Activated CD4-positive, alpha-beta T cell treated with anti-CD3 and anti-CD28 coated beads, Interleukin-2, amount 50 U/mL, for 24 hours (primary cell): ENCODE measurements at places on chromosomes 5 and 9.

GRCh38 chr9:131008563-131008908, 438 bp upstream of the LAMC3 start:
- no peak for DNase-seq

DNA sequence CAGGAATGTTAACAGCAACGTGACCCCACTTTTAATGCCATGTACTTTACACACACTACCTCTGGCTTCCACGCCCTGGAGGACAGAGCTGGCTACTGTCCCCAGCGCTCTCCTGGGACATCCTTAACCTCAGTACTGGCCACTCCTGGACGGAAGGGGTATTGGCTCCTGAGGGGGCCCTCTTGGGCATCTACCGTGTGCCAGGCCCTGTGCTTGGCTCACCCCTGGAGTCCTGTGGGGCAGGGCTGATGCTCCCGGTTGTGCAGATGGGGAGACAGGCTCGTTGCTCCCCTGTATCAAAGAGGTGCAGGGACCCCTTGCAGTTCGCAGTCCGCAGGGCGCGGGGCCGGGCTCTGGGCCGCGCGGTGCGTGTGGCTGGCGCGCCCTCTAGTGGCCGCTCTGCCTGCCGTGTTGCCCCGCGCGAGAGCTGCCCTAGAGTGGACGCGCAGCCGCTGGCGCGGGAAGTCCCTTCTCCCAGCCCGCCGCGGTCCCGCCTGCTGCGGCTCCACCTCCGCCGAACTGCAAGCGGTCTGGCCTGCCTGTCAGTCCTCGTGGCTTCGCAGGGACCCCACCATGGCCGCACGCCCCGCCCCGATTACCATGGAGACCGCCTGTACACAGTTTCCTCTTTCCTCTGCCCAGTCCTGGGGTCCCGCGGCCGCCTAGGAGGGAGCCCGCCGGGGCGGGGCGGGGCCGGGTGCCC, at the start of gene WDR38:
Gene WDR38, plus strand, starts transcription at position 632 of the 703 bp plus-strand sequence. CDS start 72 bp downstream, outside the sequence.
- DNase-seq = peak; percentile 54

DNA sequence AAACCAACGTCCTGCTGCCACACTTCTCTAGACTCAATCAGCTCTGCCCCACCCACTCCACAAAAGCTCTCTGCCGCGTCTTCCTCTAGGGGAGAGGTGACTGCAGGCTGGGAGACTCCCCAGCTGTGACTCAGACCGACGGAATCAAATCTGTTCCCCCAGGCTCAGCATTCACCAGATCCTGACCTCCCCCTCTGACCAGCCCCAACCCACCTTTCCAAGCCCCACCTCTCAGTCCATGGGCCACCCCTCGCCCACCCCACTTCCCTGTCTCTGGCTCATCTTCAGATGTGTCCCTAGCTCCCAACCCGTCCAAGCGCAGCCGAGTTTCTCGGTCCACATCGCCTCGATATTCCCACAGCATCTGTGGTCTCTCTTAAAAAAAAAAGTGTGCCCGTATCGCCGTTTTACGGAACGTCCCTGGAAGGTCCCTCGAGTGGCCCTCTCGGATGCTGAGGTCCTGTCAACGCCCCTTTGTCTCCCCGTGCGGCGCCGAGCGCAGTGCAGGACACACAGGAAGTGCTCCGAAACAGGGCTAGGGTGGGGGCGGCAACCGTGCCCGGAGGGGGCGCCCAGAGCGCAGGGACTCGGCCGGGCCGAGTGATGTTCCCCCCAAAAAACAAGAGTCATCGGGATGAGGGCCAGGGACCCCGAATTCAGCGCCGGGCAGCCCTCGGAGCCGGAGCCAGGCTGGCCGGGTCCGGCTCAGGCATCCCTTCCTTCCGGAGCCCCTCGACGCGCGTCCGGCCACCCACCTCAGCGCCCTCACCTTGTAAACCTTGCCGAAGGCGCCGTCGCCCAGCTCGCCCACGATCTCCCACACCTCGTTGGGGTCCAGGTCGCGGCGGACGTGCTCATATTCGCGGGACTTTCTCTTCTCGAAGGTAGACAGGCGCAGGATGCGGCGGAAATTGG, 649 bp downstream of the STK10 start:
- DNase-seq = peak; percentile 44

- no peak for DNase-seq
Observed at GRCh38 chr5:146203872-146204192, 427 bp downstream of the RBM27 start.
